ENCODE measurements at places on chromosomes 6 and 20. TPM values are rescaled to one million over a fixed set of nuclear protein-coding genes. Genes with fewer than 3 reads are reported as not detected.

The SLC16A10 gene
- total RNA-seq, result 0.02 TPM

The PRL gene
- total RNA-seq, result not detected

The LPA gene
- total RNA-seq, result not detected

The IL17A gene
- not detected for total RNA-seq

The CENPB gene
- 50.1 TPM for total RNA-seq

The SOX18 gene
- total RNA-seq, result not detected

The ASCC3 gene
- total RNA-seq, result 44.1 TPM

The SNAP91 gene
- total RNA-seq, result not detected

The PRKN gene
- total RNA-seq, result 3.5 TPM

- DNase-seq, result no peak
Observed at GRCh38 chr6:109095835-109096084, 453 bp downstream of the CEP57L1 start.

- no peak for DNase-seq
Observed at GRCh38 chr20:3171391-3172125, 1.8 kb downstream of the LZTS3 start.

DNA sequence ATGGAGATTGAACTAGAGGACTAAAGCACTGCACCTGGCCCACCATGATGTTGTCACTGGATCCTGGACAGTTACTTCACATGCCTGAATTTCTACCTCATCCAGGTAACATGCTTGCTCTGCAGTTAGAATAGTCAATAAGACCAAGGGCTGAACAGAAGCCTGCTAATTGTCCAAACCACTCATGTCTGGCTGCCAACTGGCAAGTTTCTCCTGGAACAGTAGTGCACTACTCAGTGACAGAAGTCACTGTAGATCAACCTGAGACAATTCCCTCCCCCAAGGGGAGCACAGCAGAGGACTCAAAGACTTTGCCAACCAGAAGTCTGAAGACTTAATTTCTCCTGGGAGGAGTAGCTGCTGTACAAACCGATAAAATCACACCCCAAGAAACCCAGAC, 454.6 kb upstream of the MARCKS start:
- DNase-seq, result no peak

DNA sequence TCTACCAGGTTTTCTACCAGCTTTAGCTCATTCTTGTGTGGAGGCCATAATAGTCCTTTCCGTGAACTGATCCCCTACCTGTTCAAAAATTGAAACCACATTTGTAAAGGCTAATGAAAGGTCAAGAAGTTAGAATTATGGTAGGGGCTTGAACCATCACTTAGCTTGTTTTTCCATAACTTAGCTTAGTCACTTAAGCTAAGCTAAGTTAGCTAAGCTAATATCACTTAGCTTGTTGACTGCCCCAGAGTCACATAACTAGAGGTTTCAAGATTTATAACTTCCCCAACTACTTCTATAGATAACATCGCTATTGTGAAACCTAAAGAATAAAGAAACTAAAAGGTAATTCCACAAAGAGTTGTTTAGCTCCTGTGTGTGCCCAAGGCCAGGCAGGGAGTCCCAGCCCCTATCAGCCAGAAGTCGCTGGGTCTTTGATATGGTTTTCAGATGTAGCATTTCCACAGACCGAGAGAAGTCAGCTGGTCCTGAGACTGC, 131.8 kb downstream of the VEGFA start:
- no peak for DNase-seq

- no peak for DNase-seq
Observed at GRCh38 chr6:156694679-156695078, 82.5 kb upstream of the ARID1B start.

DNA sequence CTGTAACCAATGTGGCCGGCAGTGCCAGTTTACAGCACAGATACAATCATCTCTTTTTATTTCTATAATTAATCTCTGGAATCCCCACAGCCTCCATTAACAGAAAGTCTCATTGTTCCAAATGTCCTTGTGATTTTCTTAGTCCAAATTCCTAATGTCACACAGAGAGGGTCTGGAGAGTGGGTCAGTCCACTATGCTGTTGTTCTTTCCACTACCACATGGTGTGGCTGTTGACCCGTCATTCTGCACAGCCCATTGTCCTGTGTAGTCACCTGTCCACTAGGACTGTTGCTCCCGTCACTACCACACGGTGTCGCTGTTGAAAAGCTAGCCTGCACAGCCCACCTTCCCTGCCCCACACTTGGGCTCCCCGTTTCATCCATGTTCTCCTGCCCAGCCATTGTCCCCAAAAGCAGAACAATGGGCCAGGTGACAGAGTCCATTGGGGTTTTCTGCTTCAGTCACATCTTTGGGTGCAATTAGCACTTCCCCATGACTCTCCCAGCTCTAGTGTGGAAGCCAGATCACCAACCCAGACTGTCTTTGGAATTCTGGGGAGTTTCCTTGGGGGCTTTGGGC, 8.6 kb upstream of the LBP start:
- DNase-seq, result no peak

DNA sequence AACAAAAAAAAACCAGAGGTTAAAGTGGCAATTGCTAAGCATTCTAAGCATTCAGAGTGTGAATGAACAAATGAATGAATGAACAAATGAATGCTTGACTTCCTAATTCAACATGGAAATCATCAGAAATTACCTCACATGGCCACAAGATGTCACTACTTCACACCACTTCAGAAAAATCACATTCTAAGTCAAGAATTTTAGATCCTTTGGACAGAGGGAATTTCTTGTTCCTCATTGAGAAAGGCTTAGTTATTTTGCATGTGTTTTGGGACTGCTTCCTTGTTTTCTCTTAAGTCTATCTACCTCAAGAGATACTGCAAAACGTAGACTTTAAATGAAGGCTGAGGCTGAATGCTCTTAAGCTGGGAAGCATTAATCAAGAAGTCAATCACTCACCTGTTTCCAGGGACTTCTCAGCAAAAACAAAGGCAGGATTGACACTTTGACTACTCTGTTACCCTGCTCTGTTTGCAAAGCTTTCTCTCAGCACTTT, 120.2 kb downstream of the MBOAT1 start:
- DNase-seq, result no peak

DNA sequence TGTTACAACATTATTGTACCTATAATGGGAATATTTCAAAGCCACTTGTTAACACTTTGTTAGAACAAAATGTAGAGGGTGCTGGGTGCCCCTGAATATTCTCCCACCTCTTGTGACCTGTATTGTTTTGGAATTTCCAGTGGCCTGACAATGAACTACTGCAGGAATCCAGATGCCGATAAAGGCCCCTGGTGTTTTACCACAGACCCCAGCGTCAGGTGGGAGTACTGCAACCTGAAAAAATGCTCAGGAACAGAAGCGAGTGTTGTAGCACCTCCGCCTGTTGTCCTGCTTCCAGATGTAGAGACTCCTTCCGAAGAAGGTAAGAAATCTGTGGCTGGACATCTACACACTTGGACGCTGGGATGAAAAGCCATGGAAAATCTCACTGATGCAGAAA, 28.9 kb downstream of the PLG start:
- DNase-seq, result no peak

- no peak for DNase-seq
Observed at GRCh38 chr20:2657241-2657640, 4.8 kb downstream of the NOP56 start.

DNA sequence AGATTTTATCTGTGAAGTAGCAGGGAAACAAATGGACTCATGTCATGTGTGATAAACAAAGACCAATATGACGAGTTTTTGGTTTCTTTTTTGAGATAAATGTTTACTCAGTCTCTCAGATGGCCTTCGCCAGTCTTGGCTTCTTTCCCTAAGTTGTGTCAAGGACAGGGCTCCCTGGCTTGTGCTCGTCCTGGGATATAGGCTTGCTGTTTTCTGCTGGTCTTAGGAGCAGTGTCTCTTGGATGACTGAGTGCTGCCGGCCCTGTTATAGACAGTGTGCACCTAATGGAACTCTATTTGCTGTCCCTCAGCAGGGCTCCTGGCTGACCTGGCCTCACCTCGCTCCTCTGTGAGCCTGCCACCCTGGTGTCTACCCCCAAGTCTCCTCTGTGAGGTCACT, 324.1 kb upstream of the SYNCRIP start:
- DNase-seq, result no peak

DNA sequence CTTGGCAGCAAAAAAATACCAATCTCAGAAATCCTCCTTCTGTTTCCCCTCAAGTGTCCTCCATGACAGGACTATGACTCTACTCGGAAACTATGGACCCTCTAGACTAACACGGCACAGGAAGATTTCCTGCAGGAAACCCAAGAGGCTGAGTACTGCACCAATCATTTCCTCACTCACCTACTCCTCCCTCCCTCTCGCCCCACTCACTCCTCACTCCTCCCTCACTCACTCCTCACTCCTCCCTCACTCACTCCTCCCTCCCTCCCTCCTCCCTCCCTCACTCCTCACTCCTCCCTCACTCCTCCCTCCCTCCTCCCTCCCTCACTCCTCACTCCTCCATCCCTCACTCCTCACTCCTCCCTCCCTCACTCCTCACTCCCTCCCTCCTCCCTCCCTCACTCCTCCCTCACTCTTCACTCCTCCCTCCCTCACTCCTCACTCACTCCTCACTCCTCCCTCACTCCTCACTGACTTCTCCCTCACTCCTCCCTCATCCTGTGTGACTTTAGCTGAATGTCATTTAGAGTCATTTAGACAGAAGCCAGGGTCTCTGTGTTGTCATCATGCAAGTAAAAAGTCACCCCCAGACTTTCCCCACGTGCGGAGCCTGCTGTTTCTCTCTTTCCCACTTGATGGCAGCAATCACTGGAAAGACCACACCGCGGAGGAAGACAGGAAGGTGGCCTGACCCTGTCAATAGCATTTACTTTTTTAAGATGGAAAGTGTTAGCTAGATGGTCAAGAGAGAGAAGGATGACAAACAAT, 226.8 kb upstream of the PDE10A start:
- no peak for DNase-seq

DNA sequence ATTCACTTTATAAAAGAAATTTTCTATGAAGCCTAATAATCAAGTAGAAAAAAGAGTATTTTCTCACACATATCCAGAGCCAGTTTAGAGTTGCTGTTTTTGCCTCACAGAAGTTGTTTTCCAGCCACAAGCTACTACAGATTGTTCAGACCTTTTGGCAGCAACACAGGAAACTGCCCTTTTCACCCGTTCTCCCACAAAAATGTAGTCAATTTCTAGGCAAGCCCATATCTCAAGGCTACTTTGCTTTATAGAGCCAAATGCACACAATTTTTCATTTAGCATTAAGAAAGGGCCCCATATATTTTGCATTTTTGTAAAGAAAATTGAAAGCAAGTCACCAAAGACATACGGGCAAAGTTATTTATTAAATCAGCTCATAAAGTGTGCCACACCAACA, 49.5 kb downstream of the EPB41L2 start:
- no peak for DNase-seq

- DNase-seq, result no peak
Observed at GRCh38 chr6:41646026-41646795, 7.9 kb downstream of the MDFI start.

DNA sequence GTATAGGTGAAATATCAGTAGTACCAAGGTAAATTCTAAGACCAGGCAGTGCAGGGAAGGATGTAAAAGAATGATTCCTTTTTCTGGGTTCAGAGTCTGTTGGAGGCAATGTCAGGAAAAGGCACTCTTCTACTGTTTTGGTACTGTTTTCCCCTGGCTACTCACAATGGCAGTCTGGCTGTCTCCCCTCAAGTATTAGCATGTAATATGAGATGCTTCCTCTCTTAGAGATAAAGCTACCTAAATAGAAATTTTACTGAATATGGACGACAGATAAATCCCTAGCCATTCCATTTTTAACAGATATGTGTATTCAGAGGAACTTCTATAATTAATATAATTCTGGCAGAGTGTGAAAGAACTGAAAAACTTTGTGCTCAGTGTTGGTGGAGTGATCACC, 3.5 kb downstream of the RNF8 start:
- no peak for DNase-seq

- DNase-seq, result no peak
Observed at GRCh38 chr20:25257130-25257529, 9.2 kb downstream of the PYGB start.

DNA sequence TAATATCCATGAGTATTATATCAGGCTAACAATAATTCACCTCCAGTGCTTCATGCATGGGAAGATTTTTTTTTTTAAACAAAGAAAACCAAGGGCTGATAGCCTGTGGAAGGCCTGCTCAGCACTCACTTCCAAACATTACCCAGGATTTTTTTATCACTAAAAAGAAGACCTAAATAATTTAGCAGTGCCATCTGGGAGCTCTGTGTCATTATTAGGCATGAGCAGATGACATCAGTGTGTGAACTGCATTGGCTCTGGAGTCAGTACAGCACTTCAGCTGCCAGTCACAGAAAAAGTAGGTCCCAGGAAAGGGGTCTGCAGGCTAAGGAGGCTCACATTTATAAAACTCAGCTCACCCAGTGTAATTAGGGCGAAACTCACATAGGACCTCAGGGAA, 94.8 kb downstream of the COL21A1 start:
- no peak for DNase-seq

Measured in activated B cell treated with CpG ODN at 0.5 μM for 24 hours (primary cell).